ENCODE measurements at places on chromosomes 16 and 17. TPM values are rescaled to one million over a fixed set of nuclear protein-coding genes. Genes with fewer than 3 reads are reported as not detected.

GRCh38 chr16:29898804-29899515 lies 390 bp downstream of the SEZ6L2 start:
- DNase-seq, result no peak

DNA sequence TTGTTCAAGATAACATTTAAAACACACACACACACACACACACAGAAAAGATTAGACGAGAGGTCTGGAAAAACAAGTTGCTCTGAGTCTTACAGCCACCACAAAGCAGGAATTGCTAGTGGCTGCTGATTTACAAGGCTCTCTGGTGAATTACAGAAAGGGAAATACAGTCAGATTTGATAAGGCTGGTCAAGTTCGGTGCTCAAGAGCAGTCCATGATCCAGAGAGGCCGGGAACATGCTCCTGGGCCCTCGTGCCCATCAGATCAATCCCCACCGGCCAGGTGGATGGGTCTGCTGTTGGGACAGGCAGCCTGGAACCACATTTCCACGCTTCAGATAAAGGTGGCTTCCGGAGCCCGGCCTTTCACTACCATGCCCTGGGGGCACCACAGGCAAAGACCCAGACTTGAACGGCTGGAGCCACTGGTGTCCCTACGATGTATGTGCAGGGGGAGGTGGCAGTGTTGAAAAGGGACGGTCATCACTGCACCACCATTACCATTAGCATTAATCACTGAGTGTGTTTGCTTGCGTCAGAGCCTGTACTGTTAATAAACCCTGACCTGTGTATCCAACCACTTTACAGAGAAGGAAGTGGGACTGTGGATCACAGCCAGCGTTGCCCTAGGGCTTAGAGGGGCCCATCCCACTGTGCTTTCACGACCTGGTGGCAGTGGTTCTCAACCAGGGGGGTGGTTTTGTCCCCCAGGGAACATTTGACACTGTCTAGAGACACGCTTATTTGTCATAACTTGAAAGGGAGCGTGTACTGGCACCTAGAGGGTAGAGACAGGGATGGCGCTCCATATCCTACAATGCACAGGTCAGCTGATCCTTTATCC lies 95.1 kb downstream of the XYLT1 start:
- DNase-seq, result peak; percentile 68

Gene ALOX12
- not detected for total RNA-seq

- no peak for DNase-seq
These were observed 10.0 kb downstream of the ATP5PD start for GRCh38 chr17:75036643-75037268.

DNA sequence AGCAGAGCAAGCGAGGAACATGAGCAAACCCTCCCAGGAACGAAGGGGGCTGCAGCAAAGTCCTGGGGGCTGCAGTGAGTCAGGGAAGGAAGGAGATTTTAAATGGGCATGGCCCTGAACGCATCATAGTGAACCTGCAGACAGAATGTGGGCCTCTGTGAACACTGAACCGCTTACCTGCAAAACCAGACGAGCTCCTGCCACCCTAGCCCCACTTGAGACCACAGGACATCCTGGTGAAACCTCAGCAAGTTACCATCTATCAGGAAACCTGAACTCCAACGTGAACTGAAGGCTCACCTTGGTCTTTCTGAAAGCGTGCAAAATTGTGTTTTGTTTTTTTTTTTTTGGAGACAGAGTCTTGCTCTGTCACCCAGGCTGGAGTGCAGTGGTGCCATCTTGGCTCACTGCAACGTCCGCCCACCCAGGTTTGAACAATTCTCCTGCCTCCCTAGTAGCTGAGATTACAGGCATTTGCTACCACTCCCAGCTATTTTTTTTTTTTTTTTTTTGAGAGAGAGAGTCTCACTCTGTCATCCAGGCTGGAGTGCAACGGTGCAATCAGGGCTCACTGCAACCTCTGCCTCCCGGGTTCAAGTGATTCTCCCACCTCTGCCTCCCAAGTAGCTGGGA lies 30.8 kb downstream of the FANCA start:
- no peak for DNase-seq

GRCh38 chr17:40828454-40829044 lies 6.1 kb upstream of the KRT10 start:
- no peak for DNase-seq

- DNase-seq, result no peak
These were observed 383 bp downstream of the ZNF598 start for GRCh38 chr16:2009164-2009711.

GRCh38 chr17:68290268-68290954 lies 516 bp downstream of the SLC16A6 start:
- DNase-seq, result peak; percentile 70

DNA sequence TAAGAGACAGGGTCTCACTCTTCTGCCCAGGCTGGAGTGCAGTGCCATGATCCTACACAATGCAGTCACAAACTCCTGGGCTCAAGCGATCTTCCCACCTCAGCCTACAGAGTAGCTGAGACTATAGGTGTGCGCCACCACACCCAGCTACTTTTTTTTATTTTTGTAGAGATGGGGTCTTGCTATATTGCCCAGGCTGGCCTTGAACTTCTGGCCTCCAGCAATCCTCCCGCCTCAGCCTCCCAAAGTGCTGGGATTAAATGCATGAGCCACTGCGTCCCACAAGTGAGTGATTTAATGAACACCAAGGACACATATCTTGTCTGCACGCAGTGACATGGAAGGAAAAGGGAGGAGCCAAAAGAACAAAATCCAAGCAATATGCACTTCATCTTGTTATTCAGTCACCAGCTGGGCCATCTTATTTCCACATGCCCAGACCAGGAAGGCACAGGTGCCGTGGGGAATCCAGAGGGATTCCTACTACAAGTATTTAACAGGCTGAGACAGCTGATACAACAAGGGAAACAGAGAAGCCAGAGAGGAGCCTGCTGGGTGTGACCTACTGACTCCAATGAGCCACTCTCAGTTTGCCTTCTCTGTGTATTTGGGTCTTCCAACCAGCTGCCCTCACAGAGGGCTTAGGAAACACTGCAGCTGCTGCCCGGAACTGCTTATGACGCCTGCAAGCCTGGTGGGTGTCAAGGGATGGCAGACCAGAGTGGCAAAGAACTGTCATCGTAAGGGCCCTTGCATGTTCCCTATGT lies 17.0 kb downstream of the LSM12 start:
- DNase-seq, result no peak

DNA sequence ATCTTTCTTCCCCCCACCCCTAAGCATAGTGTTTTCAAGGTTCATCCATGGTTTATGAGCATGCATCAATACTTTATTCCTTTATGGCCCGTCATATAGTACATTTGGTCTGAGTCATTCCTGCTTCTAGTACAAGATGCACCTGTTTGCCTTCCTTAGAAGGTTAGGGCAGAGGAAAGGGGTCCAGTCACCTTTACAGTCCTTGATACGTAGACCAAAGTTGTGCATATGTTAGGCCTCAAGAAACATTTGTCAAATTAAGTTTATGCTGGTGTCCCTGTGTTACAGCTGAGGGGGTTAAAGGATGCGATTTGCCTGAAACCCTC lies 1.4 kb downstream of the CYB5D2 start:
- no peak for DNase-seq

DNA sequence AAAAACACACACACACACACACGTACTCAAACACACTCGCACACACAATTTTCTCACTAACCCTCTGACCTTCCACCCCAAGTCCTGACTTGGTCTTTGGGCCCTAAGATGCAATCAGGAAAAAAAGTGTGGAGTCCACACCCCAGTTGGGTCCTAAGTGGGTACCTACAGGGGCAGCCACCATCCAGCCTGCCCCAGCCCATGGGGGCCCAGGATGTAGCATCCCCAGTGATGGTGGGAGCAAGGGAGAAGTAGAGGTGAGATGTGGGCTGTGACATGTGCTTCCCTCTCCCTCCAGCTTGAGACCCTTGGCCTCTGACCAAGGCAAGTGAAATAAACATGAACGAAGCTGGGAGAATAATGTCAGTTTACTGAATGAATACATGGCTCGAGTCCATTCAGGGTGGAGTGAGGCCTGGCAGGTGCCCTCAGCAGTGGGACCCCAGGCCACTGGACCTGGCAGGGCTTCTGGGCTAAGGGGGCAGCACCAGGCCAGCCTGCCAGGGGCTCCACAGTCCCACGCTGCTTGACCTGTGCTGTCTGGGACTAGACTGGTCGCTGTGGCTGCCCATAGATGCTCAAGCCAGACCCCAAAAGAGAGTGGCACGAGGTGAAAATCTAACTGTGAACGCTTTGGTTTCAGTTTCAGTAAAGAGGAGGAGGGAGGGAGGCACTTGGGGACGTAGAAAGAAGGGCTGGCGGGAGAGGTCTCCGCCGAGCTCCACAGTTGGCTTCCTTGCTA lies 73.7 kb downstream of the MRC2 start:
- no peak for DNase-seq

GRCh38 chr17:60393840-60394723 lies 2.1 kb upstream of the USP32 start:
- DNase-seq, result no peak

DNA sequence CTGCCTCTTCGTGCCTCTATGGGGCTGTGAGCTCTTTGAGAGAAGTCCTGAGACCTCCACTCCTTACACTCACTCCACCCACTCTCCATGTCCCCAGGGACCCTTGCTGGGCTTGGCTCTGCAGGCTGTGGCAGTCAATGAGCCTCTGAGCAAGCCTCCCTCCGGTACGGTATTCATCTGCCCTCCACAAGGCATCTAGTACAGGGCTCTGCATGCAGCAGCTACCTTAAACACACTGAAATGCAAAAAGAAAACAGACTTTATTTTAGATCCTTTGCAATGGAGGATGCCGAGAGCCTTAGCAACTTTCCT lies 38.9 kb upstream of the SMPD3 start:
- DNase-seq, result no peak

Gene DPEP1
- not detected for total RNA-seq

Gene GFAP
- total RNA-seq, result not detected

DNA sequence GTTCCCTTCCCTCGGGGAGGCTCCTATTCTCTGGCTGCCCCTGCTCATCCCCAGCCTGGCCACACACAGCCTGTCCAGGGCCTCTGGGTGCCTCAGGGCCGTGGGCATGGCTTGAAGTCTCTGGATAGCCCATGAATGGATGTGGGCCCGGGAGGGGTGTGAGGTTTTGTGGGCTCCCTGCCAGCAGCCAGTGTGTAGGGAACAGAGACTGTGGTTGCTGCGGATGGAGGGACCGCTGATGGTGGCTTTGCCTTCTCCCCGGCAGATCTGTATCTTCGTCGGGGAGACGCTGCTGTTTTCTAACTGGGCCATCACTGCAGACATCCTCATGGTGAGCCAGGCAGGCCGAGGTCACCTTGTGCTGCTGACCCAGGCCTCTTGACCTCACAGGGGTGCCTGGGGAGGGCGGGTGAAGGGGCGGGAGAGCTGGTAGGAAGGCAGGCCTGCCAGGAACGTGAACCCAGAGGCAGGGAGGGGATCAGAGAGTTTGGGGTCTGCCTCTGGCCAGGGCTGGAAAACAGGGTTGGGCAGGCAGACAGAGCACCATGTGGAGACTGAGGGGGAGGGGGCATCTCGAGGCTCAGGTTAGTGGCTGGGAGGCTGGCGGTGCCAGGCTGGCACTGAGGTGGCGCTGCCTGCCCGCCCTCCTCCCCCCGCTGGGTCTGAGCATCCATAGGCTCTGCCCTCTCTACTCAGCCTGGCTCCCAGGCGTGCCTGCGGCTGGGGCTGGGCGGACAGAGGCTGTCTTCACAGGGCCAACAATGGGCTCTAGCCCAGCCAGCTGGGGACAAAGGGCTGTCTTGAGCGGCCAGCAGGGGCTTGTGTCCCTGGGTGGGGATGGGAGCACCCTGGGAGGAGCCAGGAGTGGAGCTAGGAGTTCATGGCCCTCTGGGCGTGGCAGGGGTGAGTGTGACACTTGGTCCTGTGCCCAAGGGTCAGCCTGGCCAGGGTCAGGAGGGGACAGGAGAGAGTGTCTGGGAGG lies 21.4 kb downstream of the MYBBP1A start:
- no peak for DNase-seq

Gene SDR42E1
- 6.9 TPM for total RNA-seq

All from B cell (primary cell).